ENCODE measurements at places on chromosomes 1 and 21. TPM values are rescaled to one million over a fixed set of nuclear protein-coding genes. Genes with fewer than 3 reads are reported as not detected.

Gene NECTIN4
- total RNA-seq = 212 TPM

Gene SLFNL1
- not detected for total RNA-seq

Gene CACNA1E
- 0.03 TPM for total RNA-seq

Gene SCNM1
- total RNA-seq = 27.5 TPM

Gene PADI1
- total RNA-seq = 24.2 TPM

Gene DDAH1
- 21.1 TPM for total RNA-seq

Gene ZNF683
- total RNA-seq = not detected

Gene NFIA
- 32.5 TPM for total RNA-seq

Gene ADAMTSL4
- total RNA-seq = 11.5 TPM

Gene COA7
- total RNA-seq = 10.3 TPM

Gene NIT1
- total RNA-seq = 27.7 TPM

Gene SMPDL3B
- 0.55 TPM for total RNA-seq

Gene ETV3
- 93.6 TPM for total RNA-seq

Gene SYT14
- not detected for total RNA-seq

Gene MYCL
- total RNA-seq = 178 TPM

Gene SPRR4
- total RNA-seq = 31.1 TPM

DNA sequence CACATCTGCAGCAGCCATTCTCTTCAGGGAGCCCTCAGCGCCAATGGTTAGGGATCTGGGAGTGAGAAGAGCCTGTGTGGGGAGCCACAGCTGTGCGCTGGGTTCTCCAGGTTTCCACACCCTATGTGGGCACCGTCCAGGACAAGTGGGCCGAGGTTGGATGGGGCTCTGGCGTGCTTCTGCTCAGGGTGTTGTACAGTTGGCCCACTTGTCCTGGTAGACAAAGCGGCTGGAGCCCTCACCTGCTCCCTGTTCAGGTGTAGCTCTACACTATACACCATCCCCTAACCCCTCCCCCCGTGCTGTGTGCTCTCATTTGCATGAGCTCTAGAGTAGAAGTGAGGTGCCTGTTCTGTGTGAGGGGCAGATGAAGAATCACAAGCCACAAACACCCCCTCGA, 12.2 kb downstream of the SH3BP5L start:
- DNase-seq = peak; percentile 68

- DNase-seq = no peak
Measured at GRCh38 chr21:33914188-33914587, 1.4 kb downstream of the ATP5PO start.

GRCh38 chr1:87226341-87226760, 102.3 kb upstream of the LMO4 start:
- DNase-seq = peak; percentile 87

DNA sequence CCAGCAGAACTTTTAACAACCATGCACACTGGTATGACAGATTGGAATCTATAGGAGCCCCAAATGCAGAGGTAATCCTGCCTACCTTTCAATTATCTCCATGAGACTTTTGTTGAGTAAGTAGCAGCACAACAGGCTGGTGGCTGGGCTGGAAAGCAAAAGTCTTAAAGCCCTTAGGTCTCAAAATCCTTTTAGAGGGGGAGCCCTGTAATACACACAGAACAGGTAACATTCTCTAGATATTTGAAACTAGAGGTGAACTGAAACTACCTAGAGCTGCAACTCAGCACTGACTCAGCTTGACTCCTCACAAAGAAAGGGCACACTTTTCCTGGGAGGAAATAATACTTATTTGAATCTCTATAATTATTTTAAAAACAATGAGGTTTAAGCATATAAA, 71.5 kb downstream of the CLCA4 start:
- no peak for DNase-seq

DNA sequence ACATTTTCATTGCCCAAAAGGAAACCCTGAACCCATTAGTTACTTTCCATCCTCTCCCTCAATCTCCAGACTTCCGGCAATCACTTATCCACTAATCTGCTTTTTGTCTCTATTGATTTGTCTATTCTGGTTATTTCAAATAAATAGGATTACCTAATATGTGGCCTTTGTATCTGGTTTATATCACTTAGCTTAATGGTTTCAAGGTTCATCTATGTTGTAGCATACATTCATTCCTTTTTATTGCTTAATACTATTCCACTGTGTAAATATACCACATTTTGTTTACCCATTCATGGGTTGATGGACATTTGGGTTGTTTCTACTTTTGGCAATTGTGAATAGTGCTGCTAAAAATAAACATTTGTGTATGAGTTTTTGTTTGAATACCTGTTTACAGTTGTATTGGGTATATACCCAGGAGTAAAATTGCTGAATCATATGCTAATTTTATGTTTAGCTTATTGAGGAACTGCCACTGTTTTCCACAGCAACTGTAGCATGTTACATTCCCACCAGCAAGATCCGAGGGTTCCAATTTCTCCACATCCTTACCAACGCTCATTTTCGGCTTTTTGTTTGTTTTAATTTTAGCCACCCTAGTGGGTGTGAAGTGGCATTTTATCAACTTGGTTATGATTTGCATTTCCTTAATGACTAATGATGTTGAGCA, 2.5 kb upstream of the SLC25A44 start:
- DNase-seq = no peak

- no peak for DNase-seq
Measured at GRCh38 chr1:29062157-29062942, 61.4 kb downstream of the TMEM200B start.

- no peak for DNase-seq
Measured at GRCh38 chr1:85224734-85225623, 24.2 kb upstream of the SYDE2 start.

DNA sequence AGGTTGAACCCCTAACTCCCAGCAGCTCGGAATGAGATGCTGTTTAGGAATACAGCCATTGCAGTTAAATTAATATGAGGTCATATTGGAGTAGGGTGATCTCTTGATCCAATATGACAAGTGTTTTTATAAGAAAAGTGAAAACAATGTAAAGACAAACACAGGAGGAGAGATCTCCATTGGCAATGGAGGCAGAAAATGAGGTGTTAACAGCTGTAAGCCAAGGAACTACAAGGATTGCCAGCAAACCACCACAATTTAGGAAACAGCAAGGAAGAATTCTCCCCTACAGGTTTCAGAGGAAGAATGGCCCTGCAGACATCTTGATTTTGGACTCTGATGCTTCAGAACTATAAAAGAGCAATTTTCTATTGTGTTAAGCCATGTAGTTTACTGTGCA, 774.3 kb downstream of the MRPL39 start:
- no peak for DNase-seq

- no peak for DNase-seq
Measured at GRCh38 chr21:29072873-29073221, 601 bp downstream of the CCT8 start.

DNA sequence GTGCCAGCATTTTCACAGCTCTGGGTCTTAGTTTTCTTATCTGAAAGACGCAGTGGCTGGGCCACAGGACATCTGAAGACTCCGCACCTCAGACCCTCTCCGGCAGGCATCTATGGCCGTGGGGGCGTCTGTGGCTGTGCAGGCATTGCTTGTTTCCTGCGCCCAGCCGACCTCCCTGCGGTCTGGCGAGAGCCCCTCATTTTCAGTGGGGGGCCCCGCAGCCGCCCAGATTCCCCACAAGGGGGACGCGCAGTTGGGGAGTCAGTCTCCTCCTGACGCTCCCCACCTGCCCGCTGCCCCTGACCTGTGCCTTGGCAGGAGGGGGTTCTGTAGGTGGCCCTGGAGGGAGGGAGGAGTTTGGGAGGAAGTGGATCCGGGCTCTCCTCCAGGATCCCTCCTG, 3.5 kb upstream of the TFF1 start:
- DNase-seq = no peak

DNA sequence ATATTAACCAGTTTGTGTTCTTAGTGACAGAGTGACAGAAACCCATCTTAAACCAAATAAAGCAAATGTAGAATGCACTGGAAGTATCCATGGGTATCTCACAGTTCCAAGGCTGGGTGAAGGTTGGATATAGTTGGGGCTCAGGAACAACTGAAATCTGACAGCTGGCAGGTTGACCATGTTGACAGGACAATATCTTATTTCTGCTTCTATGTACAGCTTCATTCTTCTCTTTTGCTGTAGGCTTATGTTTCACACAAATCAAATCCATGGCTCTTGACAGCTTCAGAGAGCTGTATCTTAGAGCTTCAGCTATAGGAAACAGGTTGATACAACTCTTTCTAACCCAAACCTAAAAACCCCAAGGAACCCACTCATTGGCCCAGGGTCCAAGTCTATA, 34.3 kb upstream of the FGGY start:
- no peak for DNase-seq

- no peak for DNase-seq
Measured at GRCh38 chr1:10916991-10917390, 95.5 kb upstream of the TARDBP start.

GRCh38 chr1:17759114-17759513, 4.0 kb downstream of the ACTL8 start:
- no peak for DNase-seq

DNA sequence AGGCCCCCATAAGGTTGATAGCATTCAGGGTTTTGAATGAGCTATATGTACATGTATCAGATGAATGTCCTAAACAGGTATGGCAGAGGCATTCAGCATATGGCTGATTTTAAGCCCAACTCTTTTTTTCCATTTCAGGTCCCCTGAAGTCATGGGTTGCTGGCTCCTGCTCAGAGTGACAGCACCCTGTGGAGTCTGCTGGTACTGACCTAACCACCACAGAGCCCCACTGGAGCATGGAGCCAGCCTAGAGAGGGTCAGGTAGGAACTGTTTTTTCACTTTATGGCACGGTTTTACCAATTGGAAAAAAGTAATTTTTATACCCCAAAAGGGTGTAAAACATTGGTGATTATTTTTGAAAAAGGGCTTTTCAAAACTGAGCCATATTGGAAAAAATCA, 82.5 kb upstream of the MPC2 start:
- DNase-seq = no peak

DNA sequence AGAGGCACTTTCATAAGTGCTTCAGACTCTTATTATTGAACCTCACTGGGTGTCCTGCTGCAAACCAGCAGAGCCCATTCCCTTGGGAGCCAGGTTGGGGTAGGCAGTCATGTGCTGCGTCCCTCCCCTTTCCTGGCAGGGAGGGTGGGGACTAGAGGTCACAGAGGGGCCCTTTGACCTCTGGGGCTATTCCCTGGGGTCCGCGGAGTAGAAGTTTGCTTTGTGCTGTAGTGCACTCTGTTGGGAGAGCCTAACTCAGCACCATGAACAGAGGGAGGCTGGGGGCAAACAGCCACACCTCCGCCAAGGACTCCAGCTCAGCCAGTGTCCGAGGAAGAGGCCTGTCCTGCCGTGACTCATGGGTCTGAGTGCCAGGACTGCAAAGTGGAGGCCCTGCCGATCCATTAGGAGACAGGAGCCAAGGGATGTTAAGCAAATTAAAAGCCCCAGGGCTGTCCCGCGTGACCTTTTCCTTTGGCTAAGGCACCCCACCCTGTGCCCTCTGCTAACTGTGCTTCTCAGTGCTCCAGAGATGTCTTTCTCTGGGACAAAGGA, 3.0 kb upstream of the IGSF21 start:
- no peak for DNase-seq

GRCh38 chr1:41315146-41315822, 46.0 kb upstream of the FOXO6 start:
- DNase-seq = no peak

GRCh38 chr1:22875241-22875640, 97.4 kb downstream of the LACTBL1 start:
- DNase-seq = no peak

DNA sequence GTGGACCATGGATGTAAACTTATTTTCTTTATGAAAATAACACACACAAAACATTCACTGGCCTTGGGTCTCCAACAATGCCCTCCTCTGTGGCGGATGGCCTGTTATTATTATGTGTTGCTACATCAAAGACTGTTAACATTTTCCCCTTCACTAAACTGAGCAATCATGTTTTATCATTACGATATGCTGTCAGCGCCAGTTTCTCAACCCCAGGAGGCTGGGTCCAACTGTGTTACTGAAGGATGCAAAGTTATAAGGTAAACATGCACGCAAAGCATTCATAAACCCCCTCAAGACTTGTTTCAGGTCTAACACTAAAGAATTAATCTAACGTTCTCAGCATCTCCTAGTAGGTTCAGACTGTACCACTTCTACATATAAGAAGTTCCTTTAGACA, 6.0 kb upstream of the DUSP10 start:
- DNase-seq = no peak

- no peak for DNase-seq
Measured at GRCh38 chr1:180151508-180151907, 3.2 kb upstream of the QSOX1 start.
